Occipital lobe (tissue), 3 donors: ENCODE measurements at places on chromosomes 5 and 9. TPM values are rescaled to one million over a fixed set of nuclear protein-coding genes. Genes with fewer than 3 reads are reported as not detected.

Gene SLC6A7
- 0.62 TPM for total RNA-seq

Gene GPX3
- 12.3 TPM for total RNA-seq

Gene CCNO
- 0.16 TPM for total RNA-seq

Gene FCN1
- 1.1 TPM for total RNA-seq

Gene IFNA5
- total RNA-seq: not detected

Gene ROPN1L
- total RNA-seq: 1.9 TPM

Gene PCDHGA4
- total RNA-seq: 8.4 TPM

Gene DMRTA1
- 0.62 TPM for total RNA-seq

Gene EQTN
- total RNA-seq: 1.6 TPM

Gene PCDHGB2
- total RNA-seq: 8.3 TPM

Gene PIP5K1B
- total RNA-seq: 2.7 TPM

Gene PRRT1B
- not detected for total RNA-seq
